SIG-M5 (cell line): ENCODE measurements at places on chromosomes 4 and X.

- DNase-seq = no peak
These were observed 36.6 kb downstream of the PCYT1B start for GRCh38 chrX:24610516-24610915.

DNA sequence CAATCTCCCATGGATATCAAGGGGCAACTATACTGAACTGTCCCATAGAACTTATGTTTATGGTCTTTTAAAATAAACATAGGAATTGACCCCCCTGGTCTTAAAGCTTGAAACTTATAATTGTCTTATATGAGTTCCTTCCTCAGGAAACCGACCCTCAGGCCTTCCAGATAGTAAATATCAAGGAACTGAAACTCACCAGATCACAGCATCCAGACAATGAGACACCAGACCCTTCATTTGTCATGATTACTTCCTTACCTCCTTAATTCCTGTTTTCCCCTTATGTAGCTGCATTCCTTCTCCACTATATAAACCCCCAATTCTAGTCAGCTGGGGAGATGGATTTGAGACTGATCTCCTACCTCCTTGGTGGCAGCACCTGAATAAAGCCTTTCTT lies 94.8 kb upstream of the GRPR start:
- no peak for DNase-seq

DNA sequence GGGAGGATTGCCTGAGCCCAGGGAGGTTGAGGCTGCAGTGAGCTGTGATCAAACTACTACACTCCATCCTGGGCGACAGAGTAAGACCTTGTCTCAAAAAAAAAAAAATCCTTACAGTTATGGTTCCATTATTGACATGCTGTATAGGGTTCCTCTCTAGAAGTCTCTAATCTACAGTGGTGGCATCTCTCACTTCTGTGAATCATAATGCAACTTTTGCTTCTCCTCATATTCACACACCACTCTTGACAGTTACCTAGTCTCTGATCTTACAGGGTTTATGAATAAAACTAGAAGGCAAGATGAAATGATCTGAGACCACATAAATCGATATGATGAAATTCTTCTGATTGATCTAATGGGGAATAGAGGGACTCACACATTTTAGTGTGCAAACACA lies 40.6 kb downstream of the DOCK11 start:
- DNase-seq = no peak

GRCh38 chrX:22950269-22951266 lies 49.2 kb upstream of the DDX53 start:
- DNase-seq = no peak

GRCh38 chr4:2647403-2648158 lies 108.6 kb downstream of the TNIP2 start:
- no peak for DNase-seq

- no peak for DNase-seq
These were observed 47.8 kb downstream of the HTT-AS start for GRCh38 chr4:3026540-3026939.

DNA sequence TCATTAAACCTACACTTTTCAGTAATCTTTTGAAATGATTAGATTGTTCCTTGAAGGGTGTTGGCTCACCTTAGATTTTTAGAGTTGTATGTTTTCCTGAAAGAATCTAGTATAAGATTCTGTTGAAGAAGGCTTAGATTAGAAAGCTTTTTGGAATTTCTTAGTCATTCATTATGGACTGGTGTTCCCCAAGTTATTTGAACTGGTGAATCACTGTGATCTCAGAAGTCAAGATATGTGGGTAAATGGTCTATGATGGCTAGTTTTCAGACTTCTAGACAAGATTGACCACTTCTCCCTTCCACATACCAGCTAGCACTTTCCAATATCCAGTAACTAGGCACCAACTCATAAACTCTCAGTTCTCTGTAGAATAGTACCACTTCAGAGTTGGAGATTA lies 138.1 kb downstream of the KDM6A start:
- DNase-seq = no peak

GRCh38 chrX:108516184-108516583 lies 76.5 kb downstream of the COL4A5 start:
- no peak for DNase-seq

GRCh38 chr4:102343964-102344519 lies 1.2 kb downstream of the SLC39A8 start:
- no peak for DNase-seq
